ENCODE measurements at places on chromosomes 11 and 22.

DNA sequence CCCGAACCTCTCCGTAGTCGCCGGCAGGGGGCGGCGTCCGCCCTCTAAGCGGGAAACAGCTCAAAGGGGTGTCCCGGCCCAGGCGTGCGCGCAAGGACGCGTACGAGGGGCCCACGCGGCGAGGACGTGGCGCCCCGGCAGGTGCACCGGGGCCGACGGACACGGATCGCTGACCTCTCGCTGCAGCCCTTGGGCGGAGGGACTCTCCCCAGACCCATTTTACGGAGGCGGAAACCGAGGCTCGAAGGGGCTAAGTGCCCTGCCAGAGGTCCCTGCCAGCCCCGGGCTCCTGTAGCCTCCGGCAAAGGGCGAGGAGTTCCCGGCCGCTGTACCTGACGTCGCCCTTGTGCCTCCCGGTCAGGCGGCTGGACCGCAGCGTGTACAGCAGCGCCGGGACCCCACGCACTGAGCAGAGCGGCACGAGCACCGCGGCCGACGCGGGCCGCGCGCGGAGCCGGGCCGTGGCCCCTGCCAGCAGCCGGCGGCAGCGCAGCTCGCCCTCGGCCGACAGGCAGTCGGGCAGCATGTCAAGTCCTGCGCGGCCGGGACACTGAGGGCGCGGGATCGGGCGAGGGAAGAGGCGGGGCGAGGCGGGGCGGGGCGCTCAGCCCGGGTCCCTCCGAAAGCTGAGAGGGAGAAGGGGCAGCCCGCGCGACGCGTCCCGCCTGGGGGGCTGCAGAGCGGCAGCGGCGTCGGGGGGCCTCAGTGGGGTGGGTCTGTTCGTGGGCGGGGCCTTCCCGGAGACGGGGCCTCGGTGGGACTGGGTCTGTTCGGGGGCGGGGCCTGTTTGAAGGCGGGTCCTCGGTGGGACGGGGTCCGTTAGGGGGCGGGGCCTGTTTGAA, at the start of gene NUDT8:
Gene NUDT8 (minus strand): TSS at position 552 of the 842 bp plus-strand sequence. CDS start 26 bp downstream, at position 526.
- peak; percentile 91 for DNase-seq

GRCh38 chr11:113363996-113364641, 23.5 kb upstream of the ANKK1 start:
- DNase-seq = no peak

DNA sequence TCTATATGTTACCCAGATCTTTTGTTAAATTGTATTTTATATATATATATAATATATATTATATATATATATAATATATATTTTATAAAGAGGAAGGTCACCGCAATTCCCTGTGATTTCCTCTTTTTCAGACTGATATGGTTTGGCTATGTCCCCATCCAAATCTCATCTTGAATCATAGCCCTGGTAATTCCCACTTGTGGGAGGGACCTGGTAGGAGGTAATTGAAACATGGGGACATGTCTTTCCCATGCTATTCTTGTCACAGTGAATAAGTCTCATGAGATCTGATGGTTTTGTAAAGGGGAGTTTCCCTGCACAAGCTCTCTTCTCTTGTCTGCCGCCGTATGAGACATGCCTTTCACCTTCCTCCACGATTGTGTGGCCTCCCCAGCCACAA, 157.6 kb downstream of the RAB38 start:
- no peak for DNase-seq

DNA sequence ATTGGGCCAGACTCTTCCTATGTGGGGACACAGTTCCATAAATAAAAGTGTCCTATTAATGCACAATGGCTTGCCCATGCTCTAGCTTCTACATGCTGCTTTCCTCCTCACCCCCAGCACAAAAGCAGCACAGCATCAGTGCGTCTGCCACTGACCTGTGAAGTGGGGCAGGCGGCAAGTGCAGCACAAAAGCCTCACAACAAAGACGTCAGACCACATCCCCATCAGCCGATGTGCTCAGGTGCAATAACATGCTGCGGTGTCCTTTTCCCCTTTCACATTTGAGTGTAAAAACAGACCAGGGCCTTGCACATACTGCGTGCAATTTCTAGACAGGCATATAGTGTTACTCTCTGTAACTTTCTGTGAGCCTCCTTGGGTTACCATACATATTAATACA, 12.8 kb downstream of the DKK3 start:
- DNase-seq = no peak

DNA sequence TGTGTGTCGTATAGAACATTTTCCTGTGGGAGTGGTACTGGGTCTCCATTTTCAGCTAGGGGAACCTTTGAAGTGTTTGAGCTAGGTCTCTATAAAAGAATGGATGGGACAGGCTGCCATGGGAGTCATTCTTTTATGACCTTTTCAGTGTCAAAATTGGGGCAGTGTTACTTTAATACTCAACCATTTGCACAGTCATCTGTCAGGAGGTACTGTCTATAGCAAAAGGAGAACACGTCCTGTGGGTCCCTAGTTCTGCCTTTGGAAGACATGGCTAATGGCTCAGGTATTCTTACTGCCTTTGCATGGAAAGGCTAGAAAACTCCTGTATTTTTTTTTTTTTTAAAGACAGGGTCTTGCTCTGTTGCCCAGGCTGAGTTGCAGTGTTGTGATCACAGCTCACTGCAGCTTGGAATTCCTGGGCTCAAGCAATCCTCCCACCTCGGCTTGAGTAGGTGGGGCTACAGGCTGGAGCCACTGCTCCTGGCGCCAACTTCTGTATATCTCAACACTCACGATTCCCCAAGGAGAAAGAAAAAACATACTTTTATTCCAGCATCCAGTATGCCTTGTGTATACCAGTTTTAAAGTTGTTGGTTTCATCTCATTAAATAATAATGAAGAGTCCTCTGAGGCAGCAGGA, 2.1 kb upstream of the ATF4 start:
- no peak for DNase-seq

GRCh38 chr11:33668468-33668825, 32.2 kb downstream of the C11orf91 start:
- no peak for DNase-seq

DNA sequence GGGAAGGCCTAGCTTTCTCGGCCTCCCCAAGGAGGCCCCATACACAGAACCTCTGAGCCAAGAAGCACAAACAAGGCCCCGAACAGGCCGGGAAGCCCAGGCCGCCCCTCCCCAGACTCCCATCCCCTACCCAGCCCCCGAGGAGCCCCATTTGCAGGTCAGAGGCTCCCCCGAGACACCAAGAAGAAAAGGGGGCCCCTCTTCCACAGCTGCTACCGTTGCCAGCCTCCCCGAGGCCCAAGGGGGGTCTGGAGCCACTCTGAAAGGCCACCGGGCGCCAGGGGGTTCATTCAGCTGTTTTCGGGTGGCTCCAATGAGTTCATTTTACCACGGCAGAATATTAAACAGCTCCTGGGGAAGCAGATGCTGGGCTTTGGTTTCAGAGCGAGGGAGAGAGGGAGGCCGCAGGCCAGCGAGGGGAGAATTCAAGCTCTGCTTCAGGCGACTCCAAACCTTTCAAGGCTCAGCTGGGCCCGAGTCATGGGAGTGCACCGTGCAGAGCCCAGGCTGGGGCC, 28.5 kb downstream of the MN1 start:
- DNase-seq = no peak

DNA sequence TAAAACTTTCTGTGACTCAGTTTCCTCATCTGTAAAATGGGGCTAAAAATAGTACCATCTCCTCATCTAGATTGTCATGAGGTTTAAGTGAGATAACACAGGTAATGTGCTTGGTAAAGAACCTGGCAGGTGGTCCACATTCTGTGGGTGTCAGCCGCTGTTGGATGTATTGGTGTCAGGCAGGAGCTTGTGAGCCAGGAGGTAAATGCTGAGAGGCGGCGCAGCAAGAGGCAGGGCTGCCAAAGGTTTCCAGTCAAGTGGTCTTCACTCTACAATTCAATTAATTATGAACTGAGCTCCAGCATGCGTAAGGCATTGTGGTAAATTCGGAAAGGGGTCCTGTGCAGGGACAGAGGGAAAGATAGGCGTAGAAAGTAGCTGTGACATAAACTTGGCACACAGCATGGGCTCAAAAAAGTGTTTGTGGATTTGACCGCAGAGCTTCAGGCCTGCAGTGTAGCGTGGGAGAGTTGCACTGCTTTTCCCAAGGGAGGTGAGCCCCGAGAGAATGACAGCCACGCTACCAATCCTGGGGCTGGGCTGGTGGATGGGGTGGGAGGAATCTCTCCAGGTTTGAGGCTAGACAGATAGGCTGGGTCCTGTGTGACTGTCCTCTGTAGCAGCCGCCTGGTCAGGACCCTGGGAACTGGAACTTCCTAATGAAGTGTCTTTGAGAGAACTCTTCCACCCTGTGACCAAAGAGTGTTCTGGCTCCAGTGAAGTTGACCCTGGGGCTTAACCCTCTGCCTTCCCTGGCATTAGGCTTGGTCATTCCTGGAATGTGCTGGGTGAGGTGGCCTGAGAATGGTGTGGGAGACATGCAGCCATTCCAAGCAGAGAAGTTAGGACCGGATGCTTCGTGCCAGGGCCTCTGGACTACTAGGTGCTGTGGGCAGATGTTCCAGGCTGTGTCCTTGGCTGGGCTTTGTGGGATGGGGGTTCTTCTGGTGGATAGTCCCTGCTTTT, 122.4 kb downstream of the FEZ1 start:
- DNase-seq = no peak

- no peak for DNase-seq
Observed at GRCh38 chr11:9771071-9771511, 107.2 kb downstream of the SWAP70 start.

- peak; percentile 18 for DNase-seq
Observed at GRCh38 chr22:35900483-35901168, 128.0 kb downstream of the RBFOX2 start.

GRCh38 chr22:47178339-47178738, 415.9 kb downstream of the TBC1D22A start:
- DNase-seq = no peak

DNA sequence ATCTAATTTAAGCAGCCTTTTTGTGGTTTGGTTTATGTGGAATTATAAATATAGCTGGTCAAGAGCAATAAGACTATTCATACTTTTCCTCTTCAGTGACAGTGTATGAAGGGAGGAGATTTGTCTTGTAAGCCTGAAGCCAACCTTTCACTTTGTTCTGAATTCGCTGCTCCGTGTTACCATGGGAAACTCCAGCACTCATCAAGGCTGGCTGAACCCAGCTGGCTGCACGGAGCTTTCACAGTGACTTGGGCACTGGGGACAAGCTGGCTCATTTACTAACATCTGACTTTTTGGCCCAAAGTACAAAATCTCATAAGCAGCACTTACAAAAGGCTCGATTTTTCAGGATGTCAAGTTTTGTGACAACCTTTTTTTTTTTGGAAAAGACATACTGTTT, 120.4 kb upstream of the GRIA4 start:
- no peak for DNase-seq

DNA sequence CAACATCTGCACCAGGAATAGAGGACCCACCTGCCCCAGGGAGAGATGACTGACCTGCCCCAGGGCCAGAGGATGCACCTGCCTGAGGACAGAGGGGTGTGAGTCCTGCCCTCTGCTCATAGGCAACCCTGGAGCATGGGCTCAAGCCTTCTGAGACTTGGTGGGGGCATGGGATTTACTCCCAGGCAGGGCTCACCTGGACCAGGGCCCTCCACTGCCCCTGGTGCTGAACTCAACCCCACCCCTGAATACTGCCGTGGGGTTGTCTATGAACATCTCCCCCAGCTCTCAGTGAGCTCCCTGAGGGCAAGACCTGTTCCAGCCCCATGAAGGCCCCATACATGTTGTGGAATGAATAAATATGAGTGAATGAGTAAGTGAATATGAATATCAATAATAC, 33.8 kb upstream of the MUC5AC start:
- DNase-seq = no peak

- peak; percentile 54 for DNase-seq
Observed at GRCh38 chr11:6611092-6611962, 689 bp downstream of the TAF10 start.

- peak; percentile 15 for DNase-seq
Observed at GRCh38 chr11:102653744-102654291, 28.7 kb upstream of the MMP20 start.

GRCh38 chr11:119506436-119506835, 83.5 kb upstream of the THY1 start:
- DNase-seq = no peak

- DNase-seq = no peak
Observed at GRCh38 chr11:266676-267439, 11.3 kb upstream of the NLRP6 start.

Measured in GM06990 (cell line).